ENCODE measurements at places on chromosomes 12 and 14. TPM values are rescaled to one million over a fixed set of nuclear protein-coding genes. Genes with fewer than 3 reads are reported as not detected.

DNA sequence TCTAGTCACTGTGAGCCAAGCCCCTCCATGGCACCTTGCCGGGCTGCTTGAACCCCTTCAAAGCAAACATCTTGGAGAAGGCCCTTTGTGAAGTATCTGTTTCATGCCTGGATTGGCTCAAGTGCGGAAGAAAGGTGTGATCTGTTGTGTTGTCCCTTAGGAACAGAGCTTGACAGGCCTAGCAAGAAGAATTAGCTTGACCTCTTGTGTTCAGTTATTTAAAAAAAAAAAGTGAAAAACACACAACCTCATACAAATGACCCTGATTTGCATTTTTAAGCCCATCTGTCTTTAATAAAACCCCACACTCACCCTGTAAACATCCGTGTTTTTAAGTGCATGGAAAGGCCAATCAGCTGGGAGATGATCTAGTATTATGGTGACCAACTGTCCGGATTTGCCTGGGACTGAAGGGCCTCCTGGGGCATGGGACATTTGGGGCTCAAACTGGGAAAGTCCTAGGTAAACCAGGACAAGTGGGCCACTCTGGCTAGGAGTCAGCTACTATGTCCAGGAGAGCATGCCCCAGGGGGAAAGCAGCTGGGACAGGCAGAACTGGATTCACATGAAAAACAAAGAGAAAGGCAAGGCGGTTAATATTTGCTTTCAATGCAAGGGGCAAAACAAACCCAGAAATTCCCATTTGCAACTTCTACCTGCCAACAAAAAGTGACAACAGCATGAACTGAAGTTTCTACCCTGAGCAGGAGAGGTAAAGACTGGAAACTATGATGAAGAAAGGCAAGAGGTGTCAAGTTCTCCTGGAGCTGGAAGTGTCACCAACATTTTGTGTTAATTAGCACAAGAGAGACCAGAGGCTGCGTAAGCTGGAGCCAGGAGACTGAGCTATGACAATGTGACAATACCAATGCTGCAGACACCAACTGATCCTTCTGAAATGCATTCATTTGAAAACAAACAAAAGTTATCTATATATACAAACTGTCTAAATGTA, 78.6 kb downstream of the CLMN start:
- no peaks in the 10 kb centered on the region for H3K36me3 ChIP-seq
- no peaks in the 10 kb centered on the region for H3K27me3 ChIP-seq
- no peak overlapping the region for H3K4me3 ChIP-seq

The TMEM121 gene
- 3.4 TPM for total RNA-seq

The LALBA gene
- not detected for total RNA-seq

GRCh38 chr14:74349757-74350156, 1.5 kb downstream of the VRTN start:
- H3K27ac ChIP-seq: no peak overlapping the region
- no peaks in the 10 kb centered on the region for H3K4me1 ChIP-seq
- no peak for DNase-seq
- H3K4me3 ChIP-seq: no peak overlapping the region

The HOXC10 gene
- not detected for total RNA-seq

DNA sequence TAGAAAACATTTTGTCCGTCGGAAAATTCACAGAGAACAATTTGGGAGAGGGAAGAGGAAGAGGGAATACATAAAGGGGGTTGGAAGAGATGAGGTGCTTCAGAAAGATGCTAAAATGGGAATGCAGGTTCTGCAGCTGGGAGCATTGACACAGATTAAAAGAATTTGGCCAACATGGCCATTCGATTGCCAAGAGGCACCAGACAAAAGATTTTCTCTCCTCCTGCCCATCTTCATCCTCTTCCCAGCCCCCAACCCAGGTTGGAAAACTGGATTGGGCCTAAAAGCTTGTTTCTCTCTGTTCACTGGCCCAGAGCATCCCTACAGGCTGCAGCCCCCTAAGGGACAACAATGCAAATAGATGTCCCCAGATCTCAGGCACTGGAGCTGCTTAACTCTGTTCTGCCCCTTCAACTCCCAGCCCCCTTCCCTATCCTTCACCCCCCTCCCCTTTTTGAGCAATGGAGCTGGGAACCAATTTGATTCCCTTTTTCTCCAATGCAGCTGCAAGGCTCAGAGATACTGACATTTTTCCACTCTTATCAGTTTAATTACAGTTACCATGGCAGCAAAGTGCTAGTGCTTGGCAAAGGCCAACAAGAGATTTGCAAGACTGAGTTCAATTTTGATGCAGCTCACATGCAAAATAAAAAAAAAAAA, 1.9 kb downstream of the LMO3 start:
- no peaks in the 10 kb centered on the region for H3K36me3 ChIP-seq
- H3K4me1 ChIP-seq: peaks cover 6% of the 10 kb centered on the region
- peaks cover 9% of the 10 kb centered on the region for H3K27me3 ChIP-seq
- H3K4me3 ChIP-seq: peak overlapping the region; percentile 33
- H3K27ac ChIP-seq: no peak overlapping the region

The KRT6C gene
- total RNA-seq: not detected

The HECTD1 gene
- total RNA-seq: 145 TPM

DNA sequence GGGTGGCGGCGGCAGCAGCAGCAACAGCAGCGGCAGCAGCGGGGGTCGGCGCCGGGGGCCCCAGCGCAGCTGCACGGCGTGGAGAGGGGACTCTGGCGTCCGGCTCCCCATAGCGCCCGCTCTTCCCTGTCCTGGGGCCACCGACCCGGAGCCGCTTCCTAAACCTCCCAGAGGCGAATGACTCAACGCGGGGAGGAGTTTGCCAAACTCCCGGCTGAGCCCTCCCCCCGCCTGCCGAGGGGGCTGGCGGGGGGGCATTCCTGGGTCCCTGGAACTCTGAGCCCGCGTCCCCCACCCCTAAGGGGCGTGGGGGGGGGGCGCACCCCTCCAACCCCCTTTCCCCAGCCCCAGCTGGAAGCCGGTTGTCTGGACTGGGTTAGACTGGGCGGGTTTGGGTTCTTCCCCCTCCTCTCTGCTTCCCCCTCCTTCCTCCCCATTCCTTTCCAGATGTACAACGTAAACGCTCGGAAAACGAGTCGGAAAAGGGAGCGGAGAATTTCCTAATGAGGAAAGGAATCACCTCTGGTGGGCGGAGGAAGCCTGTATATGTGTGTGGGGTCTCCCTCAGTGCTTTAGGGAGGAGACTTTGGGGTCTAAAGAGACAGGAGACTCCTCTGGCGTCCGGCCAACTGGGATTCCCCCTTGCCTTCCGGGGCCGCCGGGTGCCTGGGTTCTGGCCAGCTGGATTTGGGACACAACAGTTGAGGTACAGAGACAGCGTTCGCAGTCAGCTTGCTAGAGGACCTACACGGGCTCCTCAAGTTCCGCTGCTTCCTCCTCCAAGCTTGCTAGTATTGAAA, at the start of gene ITGA5:
Gene ITGA5 (minus strand): TSS at position 179 of the 800 bp plus-strand sequence. CDS start 68 bp downstream, at position 111.
- peaks cover 83% of the 10 kb centered on the region for H3K4me1 ChIP-seq
- no peaks in the 10 kb centered on the region for H3K36me3 ChIP-seq
- DNase-seq: peak; percentile 90
- H3K27me3 ChIP-seq: no peaks in the 10 kb centered on the region
- peak within 1 kb of the TSS; percentile 95 for H3K27ac ChIP-seq
- peak within 1 kb of the TSS; percentile 99 for H3K4me3 ChIP-seq

DNA sequence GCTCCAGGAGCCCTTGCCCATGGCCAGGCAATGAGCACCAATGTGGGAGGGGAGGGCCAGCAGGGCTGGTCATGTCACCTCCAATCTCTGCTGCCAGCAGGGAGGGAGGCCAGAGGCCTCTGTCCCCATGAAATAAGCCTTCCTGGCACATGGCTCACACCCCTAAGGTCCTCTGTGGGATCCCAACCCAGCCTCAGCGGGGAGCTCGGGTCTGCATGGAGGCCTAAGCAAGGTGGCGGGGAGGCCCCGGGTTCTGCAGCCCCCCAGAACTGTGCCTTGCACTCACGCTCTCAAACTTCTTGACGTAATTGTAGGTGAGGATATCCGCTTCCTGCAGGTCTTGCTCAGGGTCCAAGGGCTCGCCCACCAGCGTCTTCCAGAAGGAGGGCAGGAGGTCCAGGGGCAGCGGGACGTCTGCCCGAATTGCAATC, 41.7 kb downstream of the TRAFD1 start:
- H3K4me3 ChIP-seq: no peak overlapping the region
- H3K27ac ChIP-seq: no peak overlapping the region
- no peaks in the 10 kb centered on the region for H3K27me3 ChIP-seq
- no peak for DNase-seq

The FUT8 gene
- 13.5 TPM for total RNA-seq

DNA sequence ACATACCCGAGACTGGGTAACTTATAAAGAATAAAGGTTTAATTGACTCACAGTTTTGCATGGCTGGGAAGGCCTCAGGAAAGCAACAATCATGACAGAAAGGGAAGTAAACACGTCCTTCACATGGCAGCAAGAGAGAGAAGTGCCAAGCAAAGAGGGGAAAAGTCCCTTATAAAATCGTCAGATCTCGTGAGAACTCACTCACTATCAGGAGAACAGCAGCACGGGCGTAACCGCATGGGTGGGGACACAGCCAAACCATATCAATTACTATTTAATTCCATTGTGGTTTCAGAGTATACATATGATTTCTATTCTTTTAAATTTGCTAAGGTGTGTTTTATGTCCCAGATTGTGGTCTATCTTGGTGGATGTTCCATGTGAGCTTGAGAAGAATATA, 117.9 kb downstream of the SCAF11 start:
- H3K4me1 ChIP-seq: no peaks in the 10 kb centered on the region
- no peak overlapping the region for H3K4me3 ChIP-seq
- no peak for DNase-seq
- H3K36me3 ChIP-seq: peaks cover 28% of the 10 kb centered on the region
- no peaks in the 10 kb centered on the region for H3K27me3 ChIP-seq
- no peak overlapping the region for H3K27ac ChIP-seq

The FITM1 gene
- 74.3 TPM for total RNA-seq

- DNase-seq: no peak
- no peaks in the 10 kb centered on the region for H3K36me3 ChIP-seq
- H3K27me3 ChIP-seq: no peaks in the 10 kb centered on the region
- no peak overlapping the region for H3K4me3 ChIP-seq
These were observed 79.2 kb upstream of the BTG1 start for GRCh38 chr12:92224685-92225331.

Measured in right atrium auricular region (tissue), 2 donors.